Tibial nerve (tissue), 4 donors: ENCODE measurements at places on chromosomes 16 and 17. TPM values are rescaled to one million over a fixed set of nuclear protein-coding genes. Genes with fewer than 3 reads are reported as not detected.

KRTAP9-4 gene
- not detected for total RNA-seq

DNA sequence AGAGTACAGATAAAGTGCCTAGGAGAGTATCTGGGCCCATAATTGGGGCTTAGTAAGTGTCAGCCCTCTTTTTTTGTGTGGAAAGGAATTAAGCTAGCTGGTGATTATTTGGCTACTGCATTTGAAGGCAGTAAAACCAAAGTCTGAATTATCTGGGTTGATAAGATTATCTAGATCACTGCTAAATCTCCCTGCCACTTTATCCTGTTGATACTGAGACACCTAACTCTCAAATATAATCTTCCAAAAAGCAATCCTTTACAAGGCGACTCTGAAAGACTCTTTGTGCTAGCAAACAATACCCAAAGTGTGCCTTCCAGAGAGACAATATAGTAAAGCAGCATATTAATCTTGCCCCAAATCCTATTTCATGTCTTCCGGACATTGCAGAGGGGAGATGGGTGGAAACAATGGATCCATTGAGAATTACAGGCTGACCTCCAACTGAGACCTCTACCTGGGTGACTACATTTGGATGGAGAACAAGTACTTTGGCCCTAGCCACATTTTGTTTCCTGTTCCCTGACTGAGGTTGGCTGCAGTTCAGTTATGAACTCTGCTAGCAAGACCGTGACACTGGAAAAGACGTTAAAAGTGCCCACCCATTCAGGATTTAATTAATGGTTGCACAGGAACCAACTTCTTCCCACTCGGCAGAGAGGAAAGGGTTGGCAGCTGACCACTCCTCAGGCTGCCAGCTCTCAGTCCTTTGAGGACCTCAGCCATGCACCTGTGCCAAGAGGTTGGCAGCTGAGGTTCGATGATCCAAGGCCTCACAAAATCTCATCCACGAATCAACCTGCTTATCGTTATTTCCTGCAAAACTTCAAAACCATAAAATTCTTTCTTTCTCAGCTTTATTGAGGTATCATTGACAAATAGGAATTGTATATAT lies 72.6 kb downstream of the SYCE1L start:
- no peak overlapping the region for H3K4me3 ChIP-seq
- no peaks in the 10 kb centered on the region for H3K27me3 ChIP-seq
- H3K27ac ChIP-seq = no peak overlapping the region

DNA sequence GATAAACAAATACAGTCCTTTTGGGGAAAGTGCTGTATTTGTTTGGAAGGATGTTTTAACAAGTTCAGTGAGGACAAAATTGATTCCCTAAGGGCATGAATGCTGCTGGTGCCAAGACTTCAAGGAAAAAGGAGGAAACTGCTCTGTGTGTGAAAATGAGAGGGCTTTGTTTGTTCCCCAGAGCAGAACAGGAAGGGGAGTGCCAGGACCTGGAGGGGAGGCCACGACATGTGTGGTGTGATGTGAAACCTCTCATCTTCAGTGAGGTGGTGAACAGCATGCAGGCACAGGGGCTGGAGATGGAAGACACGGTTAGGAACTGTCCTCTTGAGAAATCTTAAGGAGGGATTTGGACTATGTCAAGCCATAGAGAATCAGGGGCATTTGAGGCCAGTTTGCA lies 46.6 kb upstream of the GRIN2A start:
- no peak overlapping the region for H3K27ac ChIP-seq
- no peaks in the 10 kb centered on the region for H3K27me3 ChIP-seq
- no peak overlapping the region for H3K4me3 ChIP-seq
- DNase-seq = no peak
- H3K4me1 ChIP-seq = no peaks in the 10 kb centered on the region
- H3K36me3 ChIP-seq = no peaks in the 10 kb centered on the region

KRT33B gene
- total RNA-seq = not detected

DNA sequence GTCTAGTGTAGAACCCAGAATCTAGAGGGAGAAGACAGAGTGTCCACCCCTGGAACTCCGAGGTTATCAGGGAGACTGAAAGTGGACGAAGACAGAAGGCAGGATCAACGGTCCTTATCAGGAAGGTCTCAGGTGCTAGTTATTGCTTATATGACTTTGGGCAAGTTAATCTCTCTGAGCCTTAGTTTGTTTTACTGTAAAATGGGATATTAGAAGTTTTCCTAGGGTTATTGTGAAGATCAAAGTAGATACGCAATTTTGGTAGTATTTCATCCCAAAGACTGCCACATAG lies 1.2 kb downstream of the RNF167 start:
- peak overlapping the region; percentile 58 for H3K4me3 ChIP-seq
- peaks cover 4% of the 10 kb centered on the region for H3K36me3 ChIP-seq
- H3K27me3 ChIP-seq = no peaks in the 10 kb centered on the region

GRCh38 chr16:67166598-67167168 lies 2.1 kb downstream of the HSF4 start:
- H3K4me3 ChIP-seq = no peak overlapping the region
- no peak for DNase-seq
- H3K27me3 ChIP-seq = no peaks in the 10 kb centered on the region
- H3K4me1 ChIP-seq = peaks cover 57% of the 10 kb centered on the region

ZNF768 gene
- total RNA-seq = 40.2 TPM

- peaks cover 41% of the 10 kb centered on the region for H3K4me1 ChIP-seq
- H3K36me3 ChIP-seq = no peaks in the 10 kb centered on the region
- H3K4me3 ChIP-seq = no peak overlapping the region
- no peaks in the 10 kb centered on the region for H3K27me3 ChIP-seq
- H3K27ac ChIP-seq = no peak overlapping the region
- no peak for DNase-seq
Observed at GRCh38 chr17:50545311-50545710, 1.7 kb upstream of the SPATA20 start.

CSNK2A2 gene
- 74.7 TPM for total RNA-seq
